ENCODE measurements at places on chromosomes 3 and 15.

GRCh38 chr3:15180042-15180611 is 25.9 kb upstream of the CAPN7 start:
- peak; percentile 68 for ATAC-seq

DNA sequence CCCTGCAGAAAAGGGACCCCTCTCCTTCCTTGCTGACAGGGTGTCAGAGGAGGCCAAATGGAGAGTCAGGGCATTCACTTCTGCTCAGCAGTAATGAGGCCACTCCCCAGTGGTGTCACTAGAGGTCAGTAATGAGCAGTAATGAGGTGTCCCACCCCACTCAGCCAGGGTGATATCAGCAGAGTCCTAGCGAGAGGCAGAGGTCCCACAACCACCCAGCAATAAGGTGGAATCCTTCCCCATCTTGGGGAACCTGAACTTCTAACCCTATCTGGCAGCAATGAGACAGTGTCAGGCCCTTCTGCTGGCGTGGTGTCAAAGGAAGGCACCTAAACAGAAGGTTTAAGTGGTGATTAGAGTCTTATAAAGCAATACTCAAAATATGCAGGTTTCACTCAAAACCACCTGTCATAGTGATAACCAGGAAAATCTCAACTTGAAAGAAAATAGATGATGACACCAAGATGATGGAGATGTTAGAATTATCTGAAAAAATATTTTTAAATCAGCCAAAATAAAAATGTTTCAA is 12.9 kb downstream of the OCA2 start:
- peak; percentile 91 for ATAC-seq

DNA sequence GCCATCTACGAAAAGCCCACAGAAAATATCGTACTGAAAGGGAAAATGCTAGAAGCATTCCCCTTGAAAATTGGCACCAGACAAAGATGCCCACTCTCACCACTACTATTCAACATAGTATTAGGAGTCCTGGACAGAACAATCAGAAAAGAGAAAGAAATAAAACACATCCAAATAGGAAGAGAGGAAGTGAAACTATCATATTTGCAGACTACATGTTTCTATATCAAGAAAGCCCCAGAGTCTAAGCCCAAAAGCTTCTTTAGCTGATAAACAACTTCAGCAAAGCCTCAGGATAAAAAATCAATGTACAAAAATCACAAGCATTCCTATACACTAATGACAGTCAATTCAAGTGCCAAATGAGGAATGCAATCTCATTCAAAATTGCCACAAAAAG is 15.6 kb downstream of the OR5K3 start:
- no peak for ATAC-seq

DNA sequence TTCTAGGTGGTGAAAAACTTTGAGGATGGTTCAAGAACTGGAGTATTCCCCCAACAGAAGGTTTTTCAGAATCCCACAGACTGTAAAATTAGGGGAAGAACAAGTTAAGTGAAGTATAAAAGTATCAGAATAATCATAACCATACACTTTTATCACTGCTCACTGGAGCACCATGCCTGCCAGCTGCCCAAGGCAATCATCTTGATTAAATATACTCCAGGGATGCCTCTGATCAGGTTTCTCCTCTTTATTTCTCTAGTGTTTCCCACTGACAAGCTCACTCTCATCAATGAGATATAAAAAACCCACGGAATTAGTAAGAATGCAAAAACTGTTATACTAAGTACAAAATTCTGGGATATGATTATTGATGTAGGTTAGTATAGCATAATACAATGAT is 108.0 kb downstream of the STAG1 start:
- no peak for ATAC-seq

DNA sequence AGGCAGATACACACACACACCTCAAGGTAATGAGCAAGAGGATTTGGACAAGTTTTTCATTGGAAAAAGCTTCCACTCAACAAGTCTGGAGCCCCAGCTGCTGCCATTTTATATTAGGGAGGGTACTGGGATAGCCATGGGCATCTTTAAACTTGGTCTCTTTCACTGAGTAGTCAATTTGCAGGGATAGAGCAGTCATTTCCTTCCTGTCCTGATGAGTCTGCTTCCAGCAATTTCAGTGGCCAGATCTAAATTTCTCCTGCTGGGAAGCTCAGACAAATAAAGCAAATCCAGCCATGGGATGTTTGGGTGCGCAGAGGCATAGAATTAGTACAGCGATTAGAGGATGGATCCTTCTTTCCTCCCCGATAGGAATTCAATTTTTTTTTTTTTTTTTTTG is 874 bp upstream of the ERC2 start:
- ATAC-seq, result no peak

DNA sequence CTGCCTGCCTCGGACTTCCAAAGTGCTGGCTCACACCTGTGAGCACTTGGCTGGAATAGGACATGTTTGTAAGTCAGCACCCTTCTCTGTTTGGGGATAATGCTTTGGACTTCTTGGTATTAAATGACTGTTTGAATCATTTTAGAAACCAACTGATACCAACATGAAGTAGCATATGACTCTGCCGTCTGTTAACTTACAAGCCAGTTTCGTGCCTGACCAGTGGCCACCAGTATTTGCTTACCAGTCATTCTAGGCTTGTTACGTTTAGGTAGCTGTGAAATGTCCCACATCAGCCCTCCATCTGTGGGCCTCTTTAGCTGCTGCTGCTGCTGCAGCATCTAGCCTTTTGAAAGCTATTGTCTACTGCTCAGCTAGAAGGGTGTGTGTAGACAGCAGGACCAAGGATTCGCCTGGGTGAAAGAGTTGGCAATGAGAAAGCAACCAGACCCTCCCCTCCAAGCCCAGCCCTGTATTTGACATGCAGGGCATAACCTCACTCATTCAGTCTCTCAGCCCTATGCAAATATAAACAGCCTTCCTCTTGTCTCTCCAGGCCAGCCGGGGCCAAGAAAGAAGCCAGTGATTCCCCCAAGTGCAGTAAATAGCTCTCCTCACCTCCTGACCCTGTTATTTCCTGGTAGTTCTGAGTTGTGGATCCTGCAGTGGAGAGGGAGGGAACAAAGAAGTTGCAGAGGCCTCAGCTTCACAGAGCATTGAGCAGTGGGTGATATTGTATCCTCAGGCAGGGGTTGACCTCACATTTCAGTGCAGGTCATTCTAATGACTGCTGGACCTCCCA is 51.0 kb downstream of the NKIRAS1 start:
- peak; percentile 45 for ATAC-seq

Data from stimulated activated memory B cell treated with anti-CD40 and anti-IgM and Interleukin-4, amounts not matched to agents 10 μg/mL and 1 μg/mL and 100 μg/mL, for 72 hours (primary cell).